NCI-H345 (cell line): ENCODE measurements at places on chromosomes 16 and 17.
A peak's percentile ranks its signal among the peaks of the same experiment; 100 is the strongest.

DNA sequence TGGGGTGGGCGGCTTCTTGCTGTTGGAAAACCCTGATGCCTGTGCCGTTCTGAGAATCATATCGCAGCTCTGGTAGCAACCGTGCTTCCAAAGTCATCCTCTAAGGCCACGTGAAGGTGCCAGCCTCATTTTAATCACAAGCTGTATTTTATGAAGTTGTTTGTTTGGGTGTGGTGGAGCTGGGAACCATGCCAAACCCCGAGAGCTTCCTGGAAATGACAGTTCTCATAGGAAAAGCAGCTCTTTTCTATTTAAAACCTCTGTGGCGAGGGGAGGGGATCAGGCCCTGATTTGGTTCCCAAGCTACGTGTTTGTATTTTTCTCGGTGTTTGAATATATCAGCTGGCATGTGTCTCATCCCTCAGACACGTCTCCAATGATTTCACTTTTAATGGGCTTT is 21.7 kb downstream of the KNOP1 start:
- peak; percentile 92 for DNase-seq

GRCh38 chr17:79987187-79987934 is 48.3 kb downstream of the TBC1D16 start:
- DNase-seq = no peak

- peak; percentile 79 for DNase-seq
Observed at GRCh38 chr17:17416400-17417360, 60.1 kb upstream of the MED9 start.

DNA sequence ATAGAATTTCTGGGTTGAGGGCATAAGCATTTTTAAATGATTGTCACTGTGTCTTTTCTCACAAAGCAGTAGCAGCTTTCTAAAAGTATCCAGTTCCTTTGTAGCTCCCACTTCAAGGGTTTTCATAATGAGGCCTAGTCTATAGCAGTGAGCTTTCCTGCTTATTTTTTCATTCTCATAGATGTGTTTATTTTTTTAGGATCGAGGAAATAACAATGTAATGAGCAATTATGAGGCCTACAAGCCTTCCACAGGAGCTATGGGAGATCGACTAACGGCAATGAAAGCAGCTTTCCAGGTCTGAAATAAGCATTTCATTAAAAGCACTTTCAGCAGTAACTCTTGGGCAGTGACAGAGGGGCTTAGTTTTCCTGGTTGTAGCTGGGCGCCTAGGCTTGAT is 10.6 kb upstream of the PSMC5 start:
- no peak for DNase-seq

GRCh38 chr16:4876646-4877379 is 29.5 kb downstream of the UBN1 start:
- no peak for DNase-seq

- no peak for DNase-seq
Observed at GRCh38 chr17:62043602-62044001, 21.5 kb downstream of the MED13 start.

- no peak for DNase-seq
Observed at GRCh38 chr16:22784690-22785214, 29.2 kb upstream of the HS3ST2 start.

DNA sequence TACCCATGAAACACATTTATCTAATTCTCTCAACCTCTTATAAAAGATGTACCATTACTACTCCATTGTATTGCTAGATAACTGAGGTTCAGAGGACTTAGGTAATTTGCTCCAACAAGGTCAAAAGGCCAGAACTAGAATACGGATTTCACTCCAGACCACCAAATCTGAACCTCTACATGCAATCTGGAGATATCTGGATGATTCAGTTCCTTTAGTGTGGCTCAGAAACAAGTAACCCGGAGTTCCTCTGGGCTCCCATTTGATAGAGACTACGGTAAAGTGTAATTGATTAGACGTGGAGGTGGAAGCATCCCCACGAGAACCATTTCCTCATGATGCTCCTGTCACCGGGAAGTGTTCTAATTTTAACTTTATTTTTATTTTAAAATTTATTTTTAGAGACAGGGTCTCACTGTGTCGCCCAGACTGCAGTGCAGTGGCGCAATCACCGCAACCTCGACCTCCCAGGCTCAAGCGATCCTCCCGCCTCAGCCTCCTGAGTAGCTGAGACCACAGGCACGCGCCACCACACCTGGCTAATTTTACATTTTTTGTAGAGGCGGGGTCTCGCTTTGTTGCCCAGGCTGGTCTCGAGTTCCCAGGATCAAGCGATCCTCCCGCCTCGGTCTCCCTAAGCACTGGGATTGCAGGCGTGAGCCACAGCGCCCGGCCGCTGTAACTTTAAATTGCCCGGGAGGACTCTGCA is 608 bp upstream of the COX10 start:
- no peak for DNase-seq

DNA sequence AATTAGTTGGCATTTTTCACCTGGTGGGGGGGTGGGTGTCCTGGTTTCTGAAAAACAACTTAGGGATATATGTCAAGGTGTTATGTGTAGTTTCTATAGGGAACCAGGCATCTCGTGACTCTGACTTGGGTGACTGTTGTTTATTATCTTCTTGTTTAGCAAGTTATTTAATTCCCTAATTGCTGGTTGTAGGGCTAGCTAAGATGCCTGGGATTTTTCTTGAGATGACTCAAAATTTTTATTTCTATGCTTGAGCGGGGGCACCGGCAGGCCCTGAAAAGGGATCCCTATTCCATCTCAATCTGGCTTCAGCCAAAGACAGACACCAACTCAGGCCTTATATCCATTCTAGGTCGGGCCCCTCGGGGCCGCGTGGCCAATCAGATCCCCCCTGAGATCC is 3.2 kb downstream of the DPH1 start:
- no peak for DNase-seq

- peak; percentile 30 for DNase-seq
Observed at GRCh38 chr17:67386965-67387551, 10.0 kb downstream of the PITPNC1 start.

GRCh38 chr16:86931410-86931941 is 353.1 kb downstream of the FOXL1 start:
- no peak for DNase-seq

GRCh38 chr16:53998024-53998810 is 288.4 kb downstream of the IRX3 start:
- DNase-seq = no peak

GRCh38 chr17:45031231-45032173 is 19.9 kb downstream of the DCAKD start:
- DNase-seq = no peak

- DNase-seq = no peak
Observed at GRCh38 chr16:23119570-23119969, 29.7 kb downstream of the USP31 start.

- DNase-seq = peak; percentile 56
Observed at GRCh38 chr16:72832621-72833248, 215.2 kb downstream of the ZFHX3 start.
